Calu3 (cell line): ENCODE measurements at places on chromosomes 11 and 22. TPM values are rescaled to one million over a fixed set of nuclear protein-coding genes. Genes with fewer than 3 reads are reported as not detected.

The TMEM45B gene
- 16.1 and 17.7 TPM in 2 replicates for total RNA-seq

DNA sequence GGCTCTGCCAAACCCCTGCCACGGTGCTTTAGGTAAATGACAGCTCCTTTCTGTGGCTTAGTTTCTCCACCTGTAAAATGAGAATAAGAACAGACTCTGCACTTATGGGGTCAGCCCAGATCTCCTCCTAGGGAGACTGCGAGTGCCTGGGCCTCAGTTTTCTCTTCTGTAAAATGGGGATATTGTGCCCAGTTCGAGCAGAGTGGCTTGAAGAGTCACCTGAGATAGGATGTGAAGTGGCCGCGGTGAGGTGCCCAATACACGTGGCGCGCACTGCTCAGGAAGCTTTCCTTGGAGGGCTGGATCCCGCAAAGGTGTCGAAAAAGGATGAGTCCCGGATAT lies 473 bp upstream of the EMID1 start:
- no peak for DNase-seq

DNA sequence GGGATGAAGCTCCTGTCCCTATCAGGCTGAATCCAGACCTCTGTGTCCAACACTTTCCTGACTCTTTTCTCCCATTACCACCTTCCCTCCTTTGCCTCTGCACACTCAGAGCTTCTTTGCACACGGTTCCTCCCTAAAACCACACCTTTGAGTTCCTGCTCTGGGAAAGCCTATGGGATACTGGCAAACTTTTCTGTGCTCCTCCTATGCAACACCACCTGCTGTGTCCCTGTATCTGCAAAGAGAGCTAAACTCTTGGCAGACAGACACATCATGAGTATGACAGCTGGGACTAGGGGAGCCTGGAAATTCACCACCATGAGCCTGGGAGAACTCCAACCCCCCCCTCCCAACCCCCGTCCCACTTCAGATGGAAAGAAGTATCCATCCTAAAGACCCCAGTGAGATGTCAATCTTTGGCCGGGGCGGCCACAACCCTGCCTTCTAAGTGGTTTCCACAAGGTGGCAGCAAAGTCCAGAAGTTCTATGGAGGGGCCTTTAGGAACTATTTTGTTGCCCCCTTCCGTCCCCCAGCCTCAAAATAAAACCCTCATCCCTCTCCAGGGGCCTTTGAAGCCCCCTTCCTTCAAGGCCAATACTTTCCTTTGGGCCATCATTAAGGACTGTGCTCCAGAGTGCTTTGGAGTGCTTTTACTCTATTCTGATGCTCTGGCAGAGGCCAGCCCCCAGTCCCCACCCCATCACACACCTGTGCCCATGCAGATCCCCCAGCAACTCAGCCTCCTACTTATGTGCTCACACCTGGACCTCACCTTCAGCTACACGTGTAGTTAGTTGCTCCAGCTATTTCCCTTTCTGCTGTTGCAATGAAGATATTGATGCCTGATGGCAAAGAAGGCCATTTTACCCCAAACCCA lies 19.4 kb downstream of the HTR3A start:
- DNase-seq: peak; percentile 11

DNA sequence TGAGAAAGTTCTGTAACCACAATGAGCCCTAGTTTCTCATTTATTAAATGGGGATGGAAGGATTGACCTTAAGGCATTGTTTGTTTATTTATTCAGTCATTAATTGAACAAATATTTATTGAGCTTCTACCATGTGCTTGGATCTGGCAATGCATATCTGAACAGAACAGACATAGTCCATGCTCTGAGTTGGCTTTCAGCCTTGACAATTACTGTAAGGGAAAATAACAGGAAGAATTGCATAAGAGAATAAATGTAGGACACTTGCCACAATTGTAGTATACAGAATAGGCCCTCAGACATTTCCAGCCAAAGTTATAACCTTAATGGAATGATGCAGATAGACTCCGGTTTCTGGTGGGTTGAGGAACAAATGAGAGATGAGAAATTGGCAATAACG lies 160.5 kb upstream of the TTC12 start:
- DNase-seq: no peak

- DNase-seq: no peak
Observed at GRCh38 chr11:2743427-2744110, 43.8 kb upstream of the KCNQ1OT1 start.

DNA sequence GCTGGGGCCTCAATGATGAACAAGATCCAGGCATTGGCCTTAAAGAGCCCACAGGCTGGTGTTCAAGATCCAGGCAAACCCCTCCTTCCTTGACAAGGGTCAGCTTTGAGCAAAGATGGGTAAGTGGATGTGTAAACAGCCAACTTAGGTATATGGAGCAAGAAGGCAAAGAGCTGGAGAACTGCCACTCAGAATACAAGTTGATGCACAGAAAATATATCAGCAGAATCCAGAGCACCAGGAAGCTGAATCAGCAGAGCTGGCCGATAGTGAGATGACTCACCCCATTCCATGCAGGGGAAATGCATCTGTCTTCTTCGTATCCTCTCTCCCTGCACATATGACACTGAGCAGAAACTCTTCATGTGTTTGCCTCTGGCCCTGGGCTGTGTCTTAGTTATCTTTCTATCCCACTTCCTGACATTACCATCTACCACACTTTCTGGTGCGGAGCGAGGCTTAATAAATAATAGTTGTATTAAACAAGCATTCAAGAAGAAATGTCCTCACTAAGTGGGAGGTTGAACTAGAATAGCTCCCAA lies 57.8 kb downstream of the ENDOD1 start:
- peak; percentile 21 for DNase-seq
